ENCODE measurements at places on chromosomes 4 and X.

GRCh38 chrX:11672213-11672612 lies 6.5 kb upstream of the ARHGAP6 start:
- no peak overlapping the region for H3K4me3 ChIP-seq
- no peak for DNase-seq
- H3K4me1 ChIP-seq = peaks cover 1% of the 10 kb centered on the region
- H3K36me3 ChIP-seq = no peaks in the 10 kb centered on the region
- no peak overlapping the region for H3K27ac ChIP-seq
- H3K27me3 ChIP-seq = no peaks in the 10 kb centered on the region

DNA sequence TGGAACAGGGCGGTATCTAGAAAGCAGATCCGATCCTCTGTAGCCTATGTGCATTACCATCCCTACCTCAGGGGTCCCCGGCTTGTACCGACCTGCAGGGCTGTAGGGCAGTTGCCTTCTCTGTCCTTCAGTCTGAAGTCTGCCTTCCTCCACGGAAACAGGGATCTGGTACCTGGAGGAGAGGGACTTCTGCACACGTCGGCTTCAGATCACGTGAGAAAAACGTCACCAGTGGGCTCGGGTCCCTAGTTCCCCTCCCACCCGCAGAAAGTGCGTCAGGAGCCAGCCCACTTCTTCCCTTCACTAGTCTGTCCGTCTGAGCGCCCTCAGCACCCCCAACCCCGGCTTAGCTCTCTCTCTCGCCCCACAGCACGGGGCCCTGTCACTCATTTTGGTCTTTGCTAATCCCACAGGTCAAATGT lies at the start of gene TCEAL5:
TSS of gene TCEAL5 (minus strand) at position 170 of the 422 bp plus-strand sequence. CDS start 2,187 bp downstream, outside the sequence.
- H3K4me3 ChIP-seq = no peak within 1 kb of the TSS
- H3K27me3 ChIP-seq = peaks cover 5% of the 10 kb centered on the region
- no peaks in the 10 kb centered on the region for H3K36me3 ChIP-seq
- no peak for DNase-seq
- H3K4me1 ChIP-seq = no peaks in the 10 kb centered on the region

DNA sequence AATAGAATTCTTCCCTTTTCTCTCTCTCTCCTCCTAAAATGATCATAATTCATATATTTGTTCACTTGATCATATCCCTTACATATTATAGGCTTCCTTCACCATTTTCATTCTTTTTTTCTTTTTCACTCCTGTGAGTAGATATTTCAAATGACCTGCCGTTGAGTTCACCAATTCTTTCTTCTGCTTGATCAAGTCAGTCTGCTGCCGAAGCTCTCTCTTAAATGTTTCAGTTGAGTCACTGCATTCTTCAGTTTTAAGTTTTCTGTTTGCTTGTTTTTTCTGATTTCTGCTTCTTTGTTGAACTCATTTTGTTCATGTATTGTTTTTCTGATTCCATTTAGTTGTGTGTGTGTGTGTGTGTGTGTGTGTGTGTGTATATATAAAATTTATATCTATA lies 354.3 kb downstream of the GPAT3 start:
- no peak overlapping the region for H3K27ac ChIP-seq
- no peaks in the 10 kb centered on the region for H3K36me3 ChIP-seq
- no peak for DNase-seq
- peaks cover 2% of the 10 kb centered on the region for H3K4me1 ChIP-seq
- no peaks in the 10 kb centered on the region for H3K27me3 ChIP-seq

DNA sequence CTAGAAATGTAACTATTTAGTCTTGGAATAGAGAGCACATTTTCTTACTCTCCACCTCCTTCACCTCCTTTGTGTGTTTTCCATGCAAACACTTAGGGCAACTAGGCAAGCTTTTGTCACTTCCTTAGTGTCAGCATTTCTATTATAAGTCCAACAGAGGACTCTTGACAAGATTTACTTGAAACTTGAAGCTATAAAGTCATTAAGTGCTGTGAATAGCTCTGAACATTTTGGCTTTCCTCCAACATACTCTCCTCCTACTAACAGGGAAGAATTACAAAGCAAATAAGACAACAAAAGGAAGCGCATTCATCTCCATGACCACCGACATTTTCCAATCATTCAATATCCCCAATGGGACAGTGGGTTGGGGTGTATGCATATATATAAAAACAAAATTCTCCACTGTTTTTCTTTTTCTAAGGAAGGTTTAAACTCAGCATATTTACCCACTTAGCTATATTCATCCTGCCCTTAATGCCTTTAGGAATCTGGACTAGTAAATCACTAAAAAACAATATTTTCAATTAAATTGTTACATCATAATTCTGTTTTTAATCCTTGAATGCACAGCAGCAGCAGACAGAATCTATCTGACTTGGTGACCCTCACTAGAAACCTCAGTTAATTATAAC lies 264.6 kb downstream of the SNCA start:
- no peak overlapping the region for H3K27ac ChIP-seq
- no peaks in the 10 kb centered on the region for H3K4me1 ChIP-seq
- H3K36me3 ChIP-seq = no peaks in the 10 kb centered on the region
- no peak overlapping the region for H3K4me3 ChIP-seq

- H3K4me1 ChIP-seq = peaks cover 1% of the 10 kb centered on the region
- no peaks in the 10 kb centered on the region for H3K27me3 ChIP-seq
- no peak overlapping the region for H3K4me3 ChIP-seq
- no peak overlapping the region for H3K27ac ChIP-seq
These were observed 33.5 kb downstream of the ARHGEF9 start for GRCh38 chrX:63751481-63751880.

- H3K4me1 ChIP-seq = no peaks in the 10 kb centered on the region
- no peak for DNase-seq
- no peak overlapping the region for H3K4me3 ChIP-seq
- H3K36me3 ChIP-seq = no peaks in the 10 kb centered on the region
- H3K27ac ChIP-seq = no peak overlapping the region
These were observed 76.6 kb downstream of the ZNF182 start for GRCh38 chrX:47927212-47927611.

GRCh38 chr4:14095831-14096230 lies 468.3 kb upstream of the BOD1L1 start:
- H3K27ac ChIP-seq = no peak overlapping the region
- DNase-seq = no peak
- H3K36me3 ChIP-seq = no peaks in the 10 kb centered on the region
- no peaks in the 10 kb centered on the region for H3K4me1 ChIP-seq
